Breast epithelium (tissue), 4 donors: ENCODE measurements at places on chromosomes 1 and 21.

DNA sequence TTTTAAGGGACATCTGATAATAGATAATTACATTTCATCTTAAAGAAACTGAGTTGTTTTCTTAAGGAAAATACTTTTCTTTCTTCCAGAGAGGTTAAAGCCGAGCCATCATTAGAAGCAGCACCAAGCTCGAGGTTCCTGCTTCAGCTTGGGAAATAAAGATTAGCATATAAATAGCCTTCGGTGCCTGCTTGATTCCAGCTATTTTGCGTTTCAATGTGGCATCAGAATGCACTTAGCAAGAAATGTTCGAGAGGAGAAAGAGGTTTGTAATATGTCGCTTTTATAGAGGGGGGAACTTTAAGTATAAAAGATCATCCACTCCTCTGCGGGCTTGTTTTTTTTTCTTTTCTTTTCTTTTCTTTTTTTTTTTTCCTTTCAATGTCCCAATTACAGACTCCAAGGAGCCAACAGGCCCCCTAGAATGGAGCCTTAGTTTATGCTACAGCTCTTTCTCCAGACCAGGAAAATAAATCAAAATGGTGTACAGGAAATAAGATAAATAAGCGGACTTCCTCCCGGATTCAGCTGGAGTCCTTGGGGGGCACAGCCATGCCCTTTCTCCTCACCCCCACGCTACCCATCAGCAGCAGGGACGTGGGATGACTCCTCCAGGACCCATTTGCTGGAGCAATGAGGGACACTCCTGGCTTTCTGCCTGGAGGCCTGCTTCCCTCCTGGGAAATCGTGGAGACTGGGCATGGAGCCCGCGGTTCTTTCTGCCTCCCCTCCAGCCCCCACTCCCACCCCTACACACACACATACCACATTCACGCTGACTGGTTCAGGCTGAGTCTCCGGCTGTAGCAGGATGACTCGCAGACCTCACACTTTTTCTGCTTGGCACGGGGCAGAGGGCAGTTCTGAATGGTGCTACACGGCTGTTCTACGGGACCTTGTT is 131.6 kb downstream of the RRAGC start:
- no peak for DNase-seq

- DNase-seq = no peak
Measured at GRCh38 chr1:61157468-61157987, 75.2 kb downstream of the NFIA start.

DNA sequence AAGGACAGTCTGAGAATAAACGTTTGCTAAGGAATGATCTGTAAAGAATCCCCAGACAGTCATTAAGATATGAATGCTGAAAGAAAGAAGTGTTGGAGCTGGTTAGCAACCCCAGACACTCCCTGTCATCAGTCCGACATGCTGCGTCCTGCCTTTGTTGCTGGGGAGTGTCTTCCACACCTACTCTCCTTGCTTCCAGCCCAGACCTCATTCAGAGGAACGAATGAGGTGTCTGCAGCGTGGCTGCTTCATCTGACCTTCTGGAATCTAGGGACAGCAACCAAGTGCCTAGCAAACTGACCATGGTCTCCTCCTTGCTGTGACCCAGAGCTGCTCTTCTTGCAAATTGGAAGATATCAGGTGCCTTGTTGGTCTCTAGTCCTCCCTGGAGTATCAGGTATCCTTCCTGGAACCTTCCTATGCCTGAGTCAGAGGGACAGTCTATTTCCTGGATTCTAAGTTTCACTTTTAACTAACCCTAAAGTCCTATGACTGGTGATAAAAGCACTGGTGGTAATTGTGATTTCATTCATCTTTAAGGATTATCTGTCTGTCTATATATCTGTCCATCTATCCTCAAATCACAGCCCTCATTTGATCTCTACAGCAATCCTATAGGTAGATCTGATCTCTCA is 45.3 kb downstream of the NFASC start:
- no peak for DNase-seq

- no peak for DNase-seq
Measured at GRCh38 chr1:6342056-6342455, 51.5 kb downstream of the ACOT7 start.

- no peak for DNase-seq
Measured at GRCh38 chr1:160076295-160076694, 5.0 kb upstream of the KCNJ9 start.

DNA sequence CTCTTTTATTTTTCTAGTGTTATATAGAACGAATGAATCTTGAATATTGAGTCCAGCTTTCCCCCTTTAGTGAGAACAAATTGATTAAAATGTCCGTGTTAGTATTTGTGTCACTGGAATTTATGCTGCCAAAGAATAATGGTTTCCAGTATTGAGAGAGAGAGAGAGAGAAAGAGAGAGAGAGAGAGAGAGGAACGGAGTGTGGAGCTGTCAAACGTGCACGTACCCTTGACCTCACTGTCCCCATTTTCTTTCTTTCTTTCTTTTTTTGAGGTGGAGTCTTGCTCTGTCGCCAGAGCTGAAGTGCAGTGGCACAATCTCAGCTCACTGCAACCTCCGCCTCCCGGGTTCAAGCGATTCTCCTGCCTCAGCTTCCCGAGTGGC is 70.9 kb upstream of the GREM2 start:
- no peak for DNase-seq

DNA sequence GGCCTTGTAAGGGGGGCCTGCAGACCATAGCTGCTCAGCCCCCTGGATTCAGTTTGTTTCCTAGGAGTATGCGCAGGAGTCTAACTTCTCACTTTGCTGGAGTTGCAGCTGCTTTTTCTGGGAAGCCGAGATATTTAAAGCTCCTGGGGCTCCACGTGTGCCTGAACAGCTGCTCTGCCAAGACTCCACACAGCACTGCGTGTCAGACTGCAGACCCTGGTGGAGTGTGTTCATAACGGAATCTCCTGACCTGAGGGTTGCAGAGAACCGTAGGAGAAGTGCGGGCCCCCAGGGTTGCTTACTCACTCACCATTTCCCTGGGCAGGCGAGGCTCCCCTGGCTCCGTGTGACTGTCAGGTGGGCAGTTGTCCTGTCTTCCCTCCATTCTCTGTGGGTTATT is 474.3 kb upstream of the TMPRSS15 start:
- no peak for DNase-seq

DNA sequence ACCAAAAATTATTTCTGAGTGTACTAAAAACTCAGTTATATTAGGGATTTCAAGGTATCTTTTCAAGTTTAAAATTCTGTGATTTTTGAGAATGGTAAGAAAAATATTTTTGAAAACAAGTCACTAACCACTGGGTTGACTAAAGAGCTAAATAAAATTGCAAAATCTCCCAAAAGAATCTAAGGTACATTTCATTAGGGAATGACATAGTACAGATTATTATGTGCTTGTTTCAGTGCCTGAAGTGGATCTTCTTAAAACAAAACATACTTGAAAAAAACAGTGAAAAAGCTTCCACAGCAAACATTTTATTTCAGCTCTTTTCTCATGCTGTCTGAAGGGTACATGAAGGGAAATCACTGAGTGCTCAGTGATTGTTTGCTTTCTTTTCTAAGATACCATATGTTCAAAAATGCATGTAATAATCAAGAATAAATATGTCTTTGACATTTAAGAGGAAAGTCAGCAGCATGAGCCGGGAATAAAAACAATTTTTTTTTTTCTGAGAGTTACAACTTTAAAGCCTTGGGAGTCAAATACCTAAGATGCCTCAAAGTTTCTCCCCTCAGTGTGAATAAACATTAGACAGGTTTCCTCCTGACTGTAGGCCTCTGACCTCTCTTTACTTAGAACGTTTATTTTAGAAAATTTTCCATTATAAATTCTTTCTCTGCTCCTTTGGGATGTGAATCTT is 200.7 kb downstream of the KCNT2 start:
- DNase-seq = no peak

GRCh38 chr1:204251926-204252689 is 38.3 kb upstream of the GOLT1A start:
- no peak for DNase-seq

- no peak for DNase-seq
Measured at GRCh38 chr1:232768793-232769192, 36.4 kb upstream of the MAP10 start.

DNA sequence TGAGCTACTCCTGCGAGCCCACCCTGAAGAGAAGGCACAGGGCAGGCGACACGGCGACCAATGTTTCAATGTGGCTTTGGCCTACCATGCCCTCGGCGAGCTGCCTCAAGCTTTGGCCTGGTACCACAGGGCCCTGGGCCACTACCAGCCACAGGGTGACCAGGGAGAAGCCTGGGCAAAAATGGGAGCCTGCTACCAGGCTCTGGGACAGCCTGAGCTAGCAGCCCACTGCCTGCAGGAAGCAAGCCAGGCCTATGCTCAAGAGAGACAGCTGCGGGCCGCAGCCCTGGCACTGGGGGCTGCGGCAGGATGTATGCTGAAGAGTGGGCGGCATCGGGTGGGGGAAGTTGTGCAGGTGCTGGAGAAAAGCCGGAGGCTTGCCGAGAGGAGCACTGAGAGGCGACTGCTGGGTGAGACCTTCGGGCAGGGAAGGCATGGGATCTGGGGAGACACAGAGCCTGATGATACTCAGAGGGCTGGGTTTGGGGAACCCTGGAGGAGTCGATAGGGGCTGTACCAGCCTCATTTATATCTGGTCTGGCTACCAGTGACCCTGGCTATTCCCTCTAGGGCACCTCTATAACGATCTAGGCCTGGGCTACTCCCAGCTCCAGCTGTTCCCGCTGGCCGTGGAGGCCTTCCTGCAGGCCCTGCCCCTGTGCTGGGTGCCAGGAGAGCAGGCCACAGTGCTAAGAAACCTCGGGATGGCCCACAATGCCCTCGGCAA is 2.3 kb downstream of the TTC24 start:
- DNase-seq = no peak

DNA sequence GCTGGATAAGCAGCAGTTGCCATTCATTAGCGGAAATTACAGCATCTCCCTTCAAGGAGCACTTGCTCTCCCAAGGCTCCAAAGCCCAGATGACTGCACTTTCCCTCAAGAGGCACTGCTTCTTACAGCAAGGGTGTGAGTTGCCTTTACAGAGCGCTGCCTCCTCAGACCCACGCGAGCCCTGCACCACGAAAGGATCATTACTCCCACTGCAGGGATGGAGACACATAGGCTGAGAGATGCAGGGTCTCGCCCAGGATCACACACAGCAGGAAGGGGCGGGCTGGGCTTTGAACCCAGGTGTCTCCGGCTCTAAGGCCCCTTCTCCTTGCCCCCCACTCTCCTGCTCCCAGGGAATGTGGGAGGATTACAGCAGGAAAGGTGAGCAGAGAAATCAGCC is 405.5 kb downstream of the MATN1 start:
- DNase-seq = no peak

DNA sequence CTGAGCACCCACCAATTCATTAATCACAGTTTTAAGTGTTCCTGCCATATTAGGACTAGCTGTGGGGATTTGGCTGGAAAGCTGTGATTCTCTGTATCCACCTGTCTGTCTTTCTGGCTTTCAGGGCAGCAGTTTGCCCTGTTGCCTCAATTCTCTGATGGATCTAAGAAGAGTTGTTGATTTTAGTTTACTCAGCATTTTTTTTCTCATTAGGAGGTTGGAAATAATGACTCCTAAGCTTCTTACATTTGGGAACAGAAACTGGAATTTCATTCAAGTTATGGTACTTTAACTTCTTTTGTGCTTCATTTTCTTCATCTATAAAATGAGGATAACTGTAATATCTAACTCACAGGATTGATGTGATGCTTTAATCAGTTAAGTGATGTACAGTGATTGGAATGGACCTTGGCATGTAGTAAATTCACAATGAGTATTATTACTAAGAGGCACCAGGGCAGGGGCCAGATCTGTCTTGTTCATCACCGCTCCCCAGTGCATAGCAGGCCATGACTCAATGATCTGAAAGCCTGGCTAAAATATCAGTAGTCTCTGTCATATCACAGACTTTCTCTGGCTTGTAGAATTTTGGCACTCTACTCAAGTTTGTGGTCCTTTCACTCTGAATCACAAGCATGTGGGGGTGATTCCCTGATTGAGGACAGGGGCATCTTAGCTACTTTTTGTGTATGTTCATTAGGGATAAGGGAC is 51.4 kb upstream of the GREM2 start:
- no peak for DNase-seq
